Pericardium fibroblast (primary cell): ENCODE measurements at places on chromosomes 6 and 20. TPM values are rescaled to one million over a fixed set of nuclear protein-coding genes. Genes with fewer than 3 reads are reported as not detected.

The CTSZ gene
- 69.8 and 76.3 TPM in 2 replicates for total RNA-seq

The COL11A2 gene
- under 0.01 and 0.09 TPM in 2 replicates for total RNA-seq

The COL12A1 gene
- 170 and 390 TPM in 2 replicates for total RNA-seq

The OVOL2 gene
- not detected in 2 replicates for total RNA-seq

The EBF4 gene
- 1.7 and 2.1 TPM in 2 replicates for total RNA-seq

The TMEM244 gene
- not detected in 2 replicates for total RNA-seq

The ARMH2 gene
- total RNA-seq, result not detected in 2 replicates
